Stimulated activated CD8-positive, alpha-beta memory T cell treated with anti-CD3 and anti-CD28 coated beads, Interleukin-7, amount 100 ng/mL, for 1 hour (primary cell): ENCODE measurements at places on chromosomes 7 and 10.

GRCh38 chr10:14150526-14150925 is 180.2 kb downstream of the FRMD4A start:
- DNase-seq, result no peak

GRCh38 chr10:73647211-73647874 is 6.1 kb upstream of the MYOZ1 start:
- DNase-seq, result no peak

DNA sequence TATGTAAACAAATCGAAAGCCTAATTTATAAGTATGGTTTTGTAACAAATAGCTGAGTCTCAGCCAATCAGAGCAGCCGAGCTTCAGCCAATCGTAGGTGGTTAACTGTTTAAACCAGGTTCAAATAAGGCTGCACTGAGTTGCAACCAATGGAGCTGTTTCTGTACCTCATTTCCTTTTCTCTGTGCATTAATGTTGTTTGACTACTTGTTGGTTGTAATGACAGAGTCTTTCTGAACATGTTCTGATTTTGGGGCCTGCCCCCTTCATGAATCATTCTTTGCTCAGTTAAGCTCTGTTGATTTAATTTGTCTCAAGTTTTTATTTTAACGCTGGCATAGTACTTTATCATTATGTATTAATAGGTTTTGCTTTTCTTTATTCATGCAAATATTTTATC is 14.6 kb downstream of the OTUD1 start:
- DNase-seq, result no peak

DNA sequence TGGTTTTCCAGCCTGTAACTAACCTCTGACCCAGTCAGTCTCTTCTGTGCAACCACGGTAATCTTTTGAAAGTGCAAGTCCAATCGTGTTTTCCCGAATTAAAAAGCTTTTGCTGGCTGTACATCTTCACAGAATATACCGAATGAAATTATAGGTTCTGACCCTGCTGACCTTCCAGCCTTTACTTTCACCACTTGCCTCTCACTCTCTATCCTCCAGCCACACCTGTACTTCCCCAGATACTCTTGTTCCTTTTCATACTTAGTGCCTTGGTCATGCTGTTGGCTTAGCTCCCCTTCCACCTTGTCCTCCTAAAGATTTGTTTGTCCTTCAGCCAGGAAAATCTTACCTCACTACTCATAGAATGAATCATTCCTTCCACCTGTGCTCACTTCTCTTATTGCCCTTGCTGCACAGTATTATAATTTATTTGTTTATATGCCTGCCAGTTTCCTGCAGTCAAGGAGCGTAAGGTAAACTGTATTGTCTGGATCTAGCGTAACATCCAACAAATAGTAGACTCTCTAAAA is 2.3 kb upstream of the PNPLA8 start:
- DNase-seq, result no peak

- no peak for DNase-seq
Observed at GRCh38 chr7:71454981-71455380, 323.0 kb downstream of the GALNT17 start.

DNA sequence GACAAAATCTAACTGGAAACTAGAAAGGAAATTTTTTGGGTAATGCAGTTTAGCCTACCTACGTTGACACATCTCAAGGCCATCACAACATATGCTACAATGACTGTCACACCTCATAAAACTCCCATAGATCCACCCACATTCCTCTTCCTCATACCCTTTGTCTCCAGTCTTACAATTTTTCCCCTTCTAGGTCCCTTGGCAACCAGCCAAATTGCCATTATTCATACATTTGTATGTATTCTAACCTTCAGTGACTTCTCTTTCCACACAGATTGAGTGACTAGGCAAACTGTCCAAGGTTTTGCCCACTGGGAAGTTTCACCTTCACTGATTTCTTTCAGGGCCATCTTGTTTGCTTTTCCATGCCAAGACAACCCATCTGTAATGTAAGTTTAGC is 100.5 kb upstream of the TPK1 start:
- no peak for DNase-seq

GRCh38 chr7:2559283-2559950 is 638 bp downstream of the IQCE start:
- no peak for DNase-seq

DNA sequence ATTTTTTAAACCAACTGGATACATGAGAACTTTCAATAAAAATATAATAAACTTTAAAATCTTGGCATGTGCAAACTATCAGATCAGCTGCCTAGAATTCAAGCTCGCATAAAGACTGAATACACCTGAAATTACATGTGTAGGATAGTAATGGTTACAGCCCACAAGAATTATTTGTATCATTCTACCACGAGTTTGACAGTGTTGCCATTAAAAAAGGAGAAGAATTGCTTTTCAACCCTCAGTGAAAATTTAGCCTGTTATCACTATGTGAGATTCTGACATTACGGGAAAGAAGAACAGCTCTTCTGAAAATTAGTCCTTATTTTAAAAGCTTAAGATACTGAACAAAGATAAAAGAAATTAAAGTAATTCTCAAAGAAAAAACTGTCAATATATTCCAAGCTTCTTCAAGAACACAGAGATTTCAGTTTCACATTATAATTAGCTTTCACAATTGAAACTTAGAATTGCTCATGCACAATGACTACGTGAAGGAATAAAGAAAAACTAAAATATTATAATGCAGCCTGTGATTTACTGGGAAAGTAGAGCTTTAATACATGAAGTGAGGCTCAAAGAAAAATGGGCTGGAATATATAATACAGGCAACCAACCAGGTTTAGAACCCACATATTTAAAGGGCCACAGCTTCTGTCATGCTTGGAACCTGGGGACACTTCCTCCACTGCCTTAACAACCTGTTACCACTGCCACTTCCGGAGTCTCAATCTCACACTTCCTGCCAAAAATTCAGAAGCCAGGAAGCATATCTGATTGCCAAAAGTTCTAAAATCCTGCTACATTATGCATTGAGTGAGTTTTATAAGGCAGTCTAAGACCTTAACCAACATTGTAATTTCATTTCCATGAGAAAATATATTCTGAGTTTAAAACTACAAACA is 23.2 kb downstream of the TPK1 start:
- no peak for DNase-seq

DNA sequence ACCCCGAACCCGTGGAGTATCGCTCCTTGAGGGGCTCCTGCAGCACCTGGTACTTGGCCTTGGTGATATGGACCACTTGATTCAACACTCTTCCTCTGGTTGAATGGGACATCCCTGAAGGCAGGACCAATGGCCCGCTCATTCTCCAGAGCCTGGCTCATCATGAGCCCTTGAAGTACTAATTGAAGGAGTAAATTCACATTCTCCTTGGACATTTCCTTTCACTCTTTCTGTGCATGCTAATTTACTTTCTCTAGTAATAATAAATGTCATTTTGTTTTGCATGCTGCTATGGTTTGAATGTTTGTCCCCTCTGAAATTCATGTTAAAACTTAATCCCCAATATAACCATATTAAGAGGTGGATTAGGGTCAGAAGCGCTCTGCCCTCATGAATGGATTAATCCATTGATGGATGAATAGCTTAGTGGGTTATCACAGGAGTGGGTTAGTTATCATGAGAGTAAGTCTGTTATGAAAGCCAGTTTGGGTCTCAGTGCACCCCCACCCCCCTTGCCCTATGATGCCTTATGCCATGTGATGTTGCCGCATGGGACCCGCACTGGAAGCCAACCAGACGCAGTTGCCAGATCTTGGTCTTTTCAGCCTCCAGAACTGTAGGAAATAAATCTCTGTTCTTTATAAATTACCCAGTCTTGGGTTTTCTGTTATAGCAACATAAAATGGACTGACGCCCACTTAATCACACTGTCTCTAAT is 23.8 kb downstream of the FGFBP3 start:
- no peak for DNase-seq
